NCI-H510A treated with DMSO at 0.1 percent for 48 hours (cell line): ENCODE measurements at places on chromosomes 16 and 17.

GRCh38 chr17:58263773-58264172 is 17.0 kb downstream of the MPO start:
- no peak for DNase-seq

GRCh38 chr17:32936894-32937500 is 9.0 kb downstream of the TMEM98 start:
- DNase-seq = peak; percentile 37

DNA sequence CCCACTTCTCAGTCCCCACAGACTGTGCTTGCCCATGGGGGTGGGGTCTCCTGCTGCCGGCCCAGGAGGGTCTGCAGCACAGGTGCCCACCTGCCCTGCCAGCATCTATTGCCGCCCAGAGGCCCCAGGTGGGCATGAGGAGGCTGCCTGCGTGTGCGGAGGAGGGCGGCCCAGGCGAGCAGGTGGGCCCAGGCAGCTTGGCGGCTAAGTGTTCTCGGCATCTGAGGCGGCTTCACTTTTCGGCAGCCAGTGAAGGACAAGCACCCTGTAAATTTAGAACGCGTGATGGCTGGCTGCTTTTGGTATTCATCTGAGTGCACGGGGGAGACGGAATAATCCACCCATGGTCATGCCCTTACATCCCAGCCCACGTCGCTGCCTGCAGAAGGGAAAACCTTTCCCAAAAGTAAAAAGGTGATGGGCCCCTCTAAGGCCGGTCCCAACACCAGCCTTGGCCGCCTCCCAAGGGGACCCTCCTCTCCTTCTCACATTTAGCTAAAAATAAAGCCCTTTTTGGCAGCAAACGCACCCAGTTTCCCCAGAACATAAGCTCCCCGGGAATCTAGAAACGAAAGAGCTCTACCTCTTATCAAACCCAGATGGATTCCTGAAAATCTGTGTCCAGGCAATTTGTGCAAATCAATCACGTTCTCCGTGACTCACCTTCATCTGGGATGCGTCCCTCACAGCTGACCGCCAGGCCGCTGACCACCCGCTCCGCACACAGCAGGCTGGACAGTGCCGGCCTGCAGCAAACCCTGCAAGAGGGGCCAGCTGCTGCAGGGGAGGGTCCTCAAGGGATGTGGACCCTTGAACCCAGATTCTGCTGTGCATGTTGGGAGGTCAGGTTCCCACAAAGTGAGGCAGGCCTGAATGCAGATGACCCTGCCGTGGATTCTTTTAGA is 79.4 kb downstream of the RBFOX3 start:
- DNase-seq = no peak

DNA sequence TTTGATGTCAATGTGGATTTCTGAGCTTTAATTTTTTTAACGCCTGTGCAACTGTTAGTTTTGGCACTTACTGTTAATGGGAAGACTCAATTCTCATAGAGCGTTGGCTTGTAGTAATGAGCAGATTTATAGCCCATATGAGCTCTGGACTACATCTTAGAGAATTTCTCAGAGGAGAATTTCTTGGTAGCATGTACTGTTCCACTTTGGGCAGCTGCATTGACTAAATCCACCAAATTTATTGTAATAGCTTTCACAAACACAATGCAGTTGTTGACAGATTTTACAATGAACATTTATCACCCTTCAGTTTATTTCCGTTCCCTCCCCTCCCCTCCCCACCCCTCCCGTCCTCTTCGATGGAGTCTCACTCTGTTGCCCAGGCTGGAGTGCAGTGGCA is 193.9 kb downstream of the PRKCA start:
- DNase-seq = no peak

GRCh38 chr17:50280068-50280467 is 5.8 kb downstream of the TMEM92 start:
- DNase-seq = no peak

DNA sequence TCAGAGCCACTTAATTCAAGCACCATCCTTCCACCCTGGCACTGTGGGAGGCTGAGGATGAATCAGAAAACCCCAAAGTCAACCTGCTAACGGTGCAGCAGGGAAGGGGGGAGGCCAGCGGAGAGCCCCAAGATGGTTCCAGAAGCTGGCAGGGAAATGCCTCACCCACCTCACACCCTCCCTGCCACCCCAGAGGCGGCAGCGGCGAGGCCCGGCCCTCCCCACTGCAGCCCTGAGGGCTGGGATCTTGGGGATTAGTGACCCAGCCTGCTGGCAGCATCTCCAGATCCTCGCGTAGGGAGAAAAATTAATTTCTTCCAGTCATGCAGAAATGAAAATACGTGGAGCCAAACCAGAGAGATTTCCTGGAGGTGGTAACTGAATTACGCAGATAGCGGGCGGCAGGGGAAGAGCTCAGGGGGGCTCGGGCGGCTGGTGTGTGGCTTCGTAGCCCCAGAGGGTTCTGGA is 38.2 kb downstream of the CBFA2T3 start:
- DNase-seq = no peak

DNA sequence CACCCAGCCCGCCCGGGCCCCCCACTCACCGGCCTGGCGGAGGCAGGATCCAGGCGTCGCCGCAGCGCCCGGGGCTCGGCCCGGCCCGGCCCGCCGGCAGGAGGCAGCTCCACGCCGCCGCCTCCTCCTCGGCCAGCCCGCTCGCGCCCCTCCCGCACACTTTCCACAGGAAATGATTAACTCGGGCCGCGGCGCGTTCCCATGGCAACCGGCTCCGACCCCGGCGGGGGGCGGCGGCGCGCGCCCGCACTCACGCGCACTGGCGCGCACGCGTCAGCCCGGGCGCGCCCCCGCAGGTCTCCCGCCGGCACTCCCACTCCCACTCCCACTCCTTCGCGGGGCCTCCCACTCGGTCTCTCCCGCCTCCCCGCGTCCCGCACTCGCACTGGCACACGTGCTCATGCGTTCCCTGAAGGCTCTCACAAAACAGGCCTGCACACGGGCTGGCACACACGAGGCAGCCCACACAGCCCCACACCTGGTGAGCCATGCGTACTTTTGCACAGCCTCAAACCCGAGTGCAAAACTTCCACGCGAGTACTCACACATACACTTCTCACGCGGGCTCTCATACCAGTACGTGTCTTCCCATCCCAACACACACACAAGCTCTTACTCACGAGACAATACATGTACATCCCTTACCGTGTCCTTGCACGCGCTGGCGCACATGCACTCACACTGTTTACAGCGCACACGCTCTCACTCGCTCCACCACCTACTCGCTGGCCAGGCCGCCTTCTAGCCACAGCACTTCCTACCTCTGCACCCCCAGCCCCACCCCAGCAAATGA is at the start of gene KIFC3:
Gene KIFC3, minus strand, starts transcription at position 151 of the 793 bp plus-strand sequence. CDS start 4,248 bp downstream, outside the sequence.
- DNase-seq = no peak

GRCh38 chr16:66167564-66168291 is 198.8 kb upstream of the CDH5 start:
- DNase-seq = no peak

DNA sequence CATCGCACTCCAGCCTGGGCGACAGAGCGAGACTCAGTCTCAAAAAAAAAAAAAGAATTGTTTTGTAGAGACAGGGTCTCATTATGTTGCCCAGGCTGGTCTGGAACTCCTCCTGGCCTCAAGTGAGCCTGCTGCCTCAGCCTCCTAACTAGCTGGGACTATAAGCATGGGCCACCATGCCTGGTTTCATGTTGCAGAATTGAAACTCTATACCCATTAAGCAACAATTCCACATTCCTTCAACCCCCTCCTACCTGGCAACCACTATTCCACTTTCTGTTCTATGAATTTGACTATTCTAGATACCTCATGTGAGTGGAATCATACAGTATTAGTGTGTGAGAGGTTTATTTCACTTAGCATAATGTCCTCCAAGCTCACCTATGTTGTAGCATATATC is 24.5 kb downstream of the RNF135 start:
- DNase-seq = no peak

GRCh38 chr16:87802670-87803069 is 36.9 kb upstream of the KLHDC4 start:
- no peak for DNase-seq

DNA sequence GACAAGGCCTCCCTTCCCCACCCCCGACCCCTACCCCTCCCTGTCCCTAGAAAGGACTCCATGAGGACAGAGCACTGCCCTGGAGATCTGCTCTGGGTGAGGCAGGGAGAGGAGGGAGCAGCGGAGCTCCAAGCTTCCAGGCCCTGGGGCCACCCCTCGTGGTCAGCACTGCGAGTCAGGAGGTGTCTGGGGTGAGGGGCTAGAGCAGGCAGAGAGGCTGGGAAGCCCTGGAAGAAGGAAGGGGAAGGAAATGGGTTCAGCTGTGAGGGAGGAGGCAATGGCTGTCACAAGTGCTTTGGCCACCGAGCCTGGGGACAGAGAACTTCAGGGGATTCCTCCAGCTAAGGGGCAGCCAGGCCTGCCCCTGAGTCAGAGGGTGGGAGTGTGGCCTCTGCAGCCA is 28.2 kb upstream of the DNAI2 start:
- DNase-seq = no peak

DNA sequence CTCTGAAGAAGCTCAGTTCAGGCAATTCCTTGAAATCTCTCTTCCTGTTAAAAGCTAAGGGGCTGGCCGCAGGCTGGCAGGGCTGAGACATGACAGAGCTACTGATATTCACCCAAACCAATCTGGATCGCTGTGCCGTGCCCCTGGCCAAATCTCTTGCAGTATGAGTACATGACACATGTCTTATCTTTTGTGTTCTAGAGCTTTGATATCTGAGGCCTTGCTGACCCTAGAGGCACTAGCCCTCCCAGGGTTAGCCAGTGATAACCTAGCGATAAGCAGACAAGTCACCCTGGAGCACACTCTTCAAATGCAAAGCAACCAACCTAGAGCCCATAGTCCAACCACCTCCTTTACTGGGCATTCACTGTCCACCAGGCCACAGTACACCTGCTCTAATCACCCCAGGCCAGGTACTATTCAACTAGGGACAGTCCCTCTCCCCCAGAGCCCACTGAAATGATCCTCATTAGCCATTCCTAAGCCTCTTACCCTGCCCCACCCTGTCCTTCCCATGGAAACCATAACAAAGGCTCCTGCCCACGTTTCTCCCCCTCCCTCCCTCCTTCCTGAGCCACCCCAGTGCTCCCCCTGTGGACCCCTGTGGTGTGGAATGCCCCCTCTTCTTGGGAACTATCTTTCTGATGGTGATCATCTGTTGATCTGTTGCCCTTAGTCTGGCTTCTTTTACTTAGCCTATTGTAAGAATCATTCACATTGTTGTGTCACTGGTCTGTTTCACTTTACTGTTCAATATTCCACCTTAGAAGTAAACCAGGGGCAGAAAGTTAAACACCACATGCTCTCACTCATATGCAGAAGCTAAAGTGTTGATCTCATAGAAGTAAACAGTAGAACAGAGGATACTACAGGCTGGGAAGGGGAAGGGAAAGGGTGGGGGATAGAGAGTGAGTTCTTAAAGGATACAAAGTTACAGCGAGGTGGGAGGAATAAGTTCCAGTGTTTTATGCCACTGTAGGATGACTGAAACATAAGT is 52.5 kb downstream of the TEKT5 start:
- no peak for DNase-seq

GRCh38 chr17:381516-381915 is 28.9 kb upstream of the RPH3AL start:
- no peak for DNase-seq

GRCh38 chr16:53084746-53085334 is 30.0 kb downstream of the CHD9 start:
- DNase-seq = no peak

GRCh38 chr17:4008082-4008435 is 43.8 kb upstream of the ATP2A3 start:
- no peak for DNase-seq

DNA sequence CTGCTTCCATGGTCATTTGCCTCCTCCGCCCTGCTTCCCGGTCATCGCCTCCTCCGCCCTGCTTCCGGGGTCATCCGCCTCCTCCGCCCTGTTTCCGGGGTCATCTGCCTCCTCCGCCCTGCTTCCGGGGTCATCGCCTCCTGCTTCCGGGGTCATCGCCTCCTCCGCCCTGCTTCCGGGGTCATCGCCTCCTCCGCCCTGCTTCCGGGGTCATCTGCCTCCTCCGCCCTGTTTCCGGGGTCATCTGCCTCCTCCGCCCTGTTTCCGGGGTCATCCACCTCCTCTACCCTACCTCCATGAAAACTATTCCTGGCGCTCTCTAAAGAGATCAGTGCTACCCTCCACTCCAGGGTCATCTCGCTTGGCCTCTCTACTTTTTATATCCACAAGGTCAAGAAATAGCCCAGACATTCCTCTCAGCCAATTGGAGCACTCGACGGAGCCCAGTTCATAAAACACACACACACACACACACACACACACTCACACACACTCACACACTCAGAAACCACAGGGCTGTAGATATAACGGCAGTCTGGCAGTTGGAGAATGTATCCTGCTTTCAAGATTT is 44.8 kb downstream of the TRARG1 start:
- no peak for DNase-seq

- DNase-seq = no peak
These were observed 35.2 kb downstream of the TSC2 start for GRCh38 chr16:2082983-2083364.

- DNase-seq = no peak
These were observed 22.0 kb downstream of the SALL1 start for GRCh38 chr16:51129105-51129504.

DNA sequence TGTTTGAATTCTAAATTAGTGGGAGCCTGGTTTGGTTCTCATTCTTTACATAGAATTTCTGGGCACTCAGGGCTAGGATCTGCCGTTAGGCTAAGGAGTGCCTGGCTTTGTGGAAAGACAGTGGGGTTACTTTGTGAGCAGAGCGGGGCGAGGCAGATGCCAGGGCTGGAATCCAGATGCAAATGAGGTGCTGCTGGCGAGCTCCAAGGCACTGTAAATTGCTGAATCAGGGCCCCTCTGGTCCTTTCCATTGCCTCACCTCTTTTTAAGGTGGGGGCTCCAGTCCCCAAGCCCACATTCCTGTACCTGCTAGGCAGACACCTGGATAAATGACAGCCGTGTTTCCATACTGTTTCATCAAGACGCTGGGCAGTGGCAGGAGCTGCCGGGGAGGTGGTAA is 33.8 kb downstream of the PIPOX start:
- DNase-seq = no peak

- DNase-seq = no peak
These were observed 5.0 kb downstream of the TBKBP1 start for GRCh38 chr17:47698749-47699535.

- no peak for DNase-seq
These were observed 31.6 kb upstream of the ERN1 start for GRCh38 chr17:64161380-64162176.

- no peak for DNase-seq
These were observed 28.4 kb upstream of the WFIKKN2 start for GRCh38 chr17:50807009-50807408.

- no peak for DNase-seq
These were observed 589 bp upstream of the FBF1 start for GRCh38 chr17:75941442-75941819.

- no peak for DNase-seq
These were observed 40.7 kb downstream of the ABCA5 start for GRCh38 chr17:69286257-69286656.

- no peak for DNase-seq
These were observed 134.7 kb downstream of the ZNF778 start for GRCh38 chr16:89352091-89352681.
